Non-pigmented ciliary epithelial cell (primary cell): ENCODE measurements at places on chromosomes 6 and 20.

GRCh38 chr6:43784049-43784855, 14.2 kb downstream of the VEGFA start:
- no peak for DNase-seq

GRCh38 chr20:13325033-13325432, 104.0 kb downstream of the ISM1 start:
- DNase-seq: no peak

DNA sequence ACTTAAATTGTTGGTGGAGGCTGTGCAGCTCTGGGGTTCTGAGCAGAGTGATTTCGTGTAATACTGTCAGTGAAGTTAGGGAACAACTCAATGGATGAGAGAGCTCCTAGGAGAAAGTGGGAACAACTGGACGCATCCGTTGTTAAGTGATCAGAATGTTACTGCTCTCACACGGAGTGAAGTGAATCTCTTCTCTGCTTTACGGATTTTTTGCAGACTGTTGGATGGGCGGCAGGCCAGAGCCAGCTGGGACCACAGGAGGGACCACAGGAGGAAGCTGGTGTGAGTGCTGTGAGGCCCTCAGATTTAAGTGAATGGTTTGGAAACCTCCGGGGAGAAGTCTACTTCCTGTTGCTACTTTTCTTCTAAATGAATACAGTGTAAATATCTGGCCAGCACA, 23.7 kb upstream of the PPP1R14C start:
- DNase-seq: no peak

- no peak for DNase-seq
Observed at GRCh38 chr20:54148947-54149764, 24.6 kb downstream of the CYP24A1 start.

- peak; percentile 8 for DNase-seq
Observed at GRCh38 chr20:52943185-52943841, 28.8 kb upstream of the TSHZ2 start.

DNA sequence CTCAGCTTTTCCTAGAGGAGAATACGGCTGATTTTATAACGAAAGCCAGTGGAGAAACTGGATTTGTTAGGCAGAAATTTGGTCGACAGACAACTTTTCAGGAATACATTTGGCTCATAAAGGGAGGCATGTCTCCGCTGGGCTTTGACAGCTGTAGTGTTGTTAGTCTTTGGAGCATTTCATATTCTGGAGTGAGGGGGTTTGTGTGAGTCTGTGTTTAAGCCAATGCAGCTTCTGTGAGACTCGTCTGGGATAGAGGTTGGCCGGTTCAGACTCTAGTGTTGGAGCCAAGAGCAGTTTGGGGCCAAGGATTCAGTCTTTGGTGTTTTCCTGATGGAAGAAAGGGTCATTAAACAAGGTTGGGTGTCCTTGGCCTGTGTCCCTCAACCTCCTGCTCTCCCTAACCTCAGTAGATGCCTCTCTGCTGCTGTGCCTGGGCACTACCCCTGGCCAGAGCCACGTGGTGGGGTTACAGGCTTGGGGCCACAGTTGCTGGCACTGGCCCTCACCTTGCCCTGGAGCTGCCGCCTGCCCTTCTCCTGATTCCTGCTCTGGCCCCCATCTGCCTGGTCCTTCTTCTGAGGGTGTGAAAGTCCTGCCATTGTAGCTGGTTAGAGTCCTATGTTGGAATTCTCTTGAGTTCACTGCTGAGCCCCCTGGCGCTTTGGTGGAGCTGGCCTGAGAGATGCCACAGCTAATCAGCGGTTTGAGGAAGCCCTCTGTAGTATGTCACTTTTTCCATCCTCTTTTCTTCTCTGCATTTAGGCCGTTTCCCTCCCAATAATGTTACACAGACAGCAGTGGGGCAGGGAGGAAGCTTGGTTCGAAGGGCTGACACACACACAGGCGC, 6.9 kb downstream of the PTK7 start:
- no peak for DNase-seq

- no peak for DNase-seq
Observed at GRCh38 chr6:31321005-31321707, 35.8 kb downstream of the HLA-B start.

GRCh38 chr6:138540468-138540867, 41.2 kb upstream of the NHSL1 start:
- peak; percentile 89 for DNase-seq

DNA sequence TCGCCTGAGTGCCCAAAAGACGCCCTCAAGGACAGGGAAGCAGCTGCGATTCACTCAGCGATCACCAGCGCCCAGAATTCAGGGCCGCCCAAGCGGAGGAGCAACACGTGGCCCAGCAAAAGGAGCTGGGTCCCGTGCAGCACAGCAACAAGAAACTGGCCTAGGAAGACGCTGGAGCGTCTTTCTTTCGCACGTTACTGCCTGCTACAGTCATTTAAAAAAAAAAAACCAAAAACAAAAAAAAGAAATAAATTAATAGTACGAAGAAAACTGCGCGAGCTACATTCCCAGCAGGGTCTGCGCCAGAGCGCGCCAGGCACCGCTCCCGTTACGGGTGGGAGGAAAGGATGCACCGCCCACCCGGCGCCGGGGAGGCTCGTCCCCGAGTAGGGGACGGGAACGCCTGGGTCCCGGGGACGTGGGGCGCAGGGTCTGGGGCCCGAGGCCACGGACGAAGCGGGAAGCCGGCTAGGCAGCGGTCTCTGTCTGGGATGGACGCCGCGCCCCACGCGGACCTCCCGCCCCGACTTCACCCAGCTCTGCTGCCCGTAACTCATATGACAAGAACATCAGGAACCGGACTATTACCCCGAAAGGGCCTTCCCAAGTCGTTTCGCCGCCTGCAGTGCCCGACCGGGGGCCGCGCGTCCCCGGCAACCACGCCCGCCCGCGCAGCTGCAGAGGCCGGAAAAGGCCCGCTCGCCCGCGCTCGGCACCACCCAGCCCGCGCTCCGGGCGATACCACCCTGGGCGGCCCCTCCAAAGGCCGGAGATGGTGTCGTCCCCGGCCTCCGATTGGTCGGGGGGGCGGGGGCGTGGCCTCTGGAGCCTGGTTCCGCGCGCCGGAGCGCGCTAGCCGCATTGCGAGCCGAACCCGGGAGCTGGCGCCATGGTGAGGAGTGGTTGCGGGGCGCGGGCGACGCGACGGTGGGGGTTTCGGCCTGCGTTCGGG, at the start of gene NOP56:
TSS of gene NOP56 (plus strand) at position 861 of the 952 bp plus-strand sequence. CDS start at position 890, 29 bp downstream.
- DNase-seq: peak; percentile 40

GRCh38 chr6:69973763-69974162, 107.4 kb downstream of the COL19A1 start:
- DNase-seq: no peak

- DNase-seq: no peak
Observed at GRCh38 chr6:40937491-40937890, 101.5 kb downstream of the UNC5CL start.

GRCh38 chr20:12882832-12883506, 125.8 kb upstream of the SPTLC3 start:
- peak; percentile 70 for DNase-seq

GRCh38 chr20:17698384-17698783, 1.4 kb upstream of the BANF2 start:
- DNase-seq: no peak
